HS-5 (cell line): ENCODE measurements at places on chromosomes 16 and 17.

DNA sequence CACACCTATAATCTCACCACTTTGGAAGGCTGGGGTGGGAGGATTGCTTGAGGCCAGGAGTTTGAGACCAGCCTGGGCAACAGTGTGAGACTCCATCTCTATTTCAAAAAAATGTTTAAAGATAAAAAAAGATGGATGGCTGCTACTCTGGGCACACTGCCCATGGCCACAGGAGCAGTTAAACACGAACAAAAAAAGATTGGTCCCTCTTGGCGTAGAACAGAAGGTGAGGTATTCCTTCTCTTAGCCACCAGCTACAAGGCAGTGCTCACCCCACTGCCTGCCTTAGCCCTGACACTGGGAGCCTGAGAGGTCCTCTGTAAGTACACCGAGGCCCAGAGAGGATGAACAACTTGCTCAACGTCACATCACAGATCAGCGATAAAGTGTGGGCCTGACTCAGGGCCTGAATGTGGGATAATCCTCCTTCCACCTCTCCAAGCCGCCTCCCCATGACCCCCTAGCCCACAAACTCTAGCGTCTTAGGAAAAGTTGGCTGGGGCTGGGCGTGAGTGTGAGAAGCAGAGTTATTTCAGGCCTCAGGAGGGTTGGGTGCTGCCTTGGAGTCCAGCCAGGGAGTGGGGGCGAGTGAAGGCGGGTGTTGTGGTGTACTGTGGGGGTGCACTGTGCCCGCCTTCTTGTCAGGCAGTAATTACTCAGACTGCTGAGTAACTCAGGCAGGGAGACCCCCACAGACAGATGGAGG lies 2.3 kb upstream of the DPH1 start:
- no peak for DNase-seq

GRCh38 chr17:70185285-70185684 lies 16.0 kb downstream of the KCNJ2 start:
- DNase-seq: no peak

GRCh38 chr17:70205401-70205800 lies 36.1 kb downstream of the KCNJ2 start:
- DNase-seq: no peak

DNA sequence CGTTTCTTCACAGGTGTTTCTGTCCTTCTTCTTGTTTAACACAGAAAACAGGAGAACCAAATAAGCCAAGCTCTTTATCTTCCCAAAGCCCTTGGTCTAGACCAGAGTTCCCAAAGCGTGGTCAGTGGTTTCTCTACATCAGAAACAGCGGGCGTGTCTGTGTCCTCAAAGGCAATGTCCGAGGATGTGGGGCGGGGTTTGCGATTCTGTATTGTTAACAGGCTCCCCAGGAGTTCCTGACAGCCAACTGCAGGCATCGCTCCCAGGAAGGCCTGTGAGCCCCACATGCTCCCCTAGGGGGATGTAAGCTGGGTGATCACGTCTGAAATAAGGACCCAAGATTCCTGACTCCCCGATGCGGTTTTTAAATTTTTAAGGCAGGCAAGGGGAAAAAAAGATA lies 28.4 kb upstream of the SLC25A19 start:
- no peak for DNase-seq

- DNase-seq: no peak
These were observed 10.8 kb downstream of the RGS9 start for GRCh38 chr17:65147955-65148354.

- no peak for DNase-seq
These were observed 22.1 kb upstream of the OSGIN1 start for GRCh38 chr16:83930730-83931500.

DNA sequence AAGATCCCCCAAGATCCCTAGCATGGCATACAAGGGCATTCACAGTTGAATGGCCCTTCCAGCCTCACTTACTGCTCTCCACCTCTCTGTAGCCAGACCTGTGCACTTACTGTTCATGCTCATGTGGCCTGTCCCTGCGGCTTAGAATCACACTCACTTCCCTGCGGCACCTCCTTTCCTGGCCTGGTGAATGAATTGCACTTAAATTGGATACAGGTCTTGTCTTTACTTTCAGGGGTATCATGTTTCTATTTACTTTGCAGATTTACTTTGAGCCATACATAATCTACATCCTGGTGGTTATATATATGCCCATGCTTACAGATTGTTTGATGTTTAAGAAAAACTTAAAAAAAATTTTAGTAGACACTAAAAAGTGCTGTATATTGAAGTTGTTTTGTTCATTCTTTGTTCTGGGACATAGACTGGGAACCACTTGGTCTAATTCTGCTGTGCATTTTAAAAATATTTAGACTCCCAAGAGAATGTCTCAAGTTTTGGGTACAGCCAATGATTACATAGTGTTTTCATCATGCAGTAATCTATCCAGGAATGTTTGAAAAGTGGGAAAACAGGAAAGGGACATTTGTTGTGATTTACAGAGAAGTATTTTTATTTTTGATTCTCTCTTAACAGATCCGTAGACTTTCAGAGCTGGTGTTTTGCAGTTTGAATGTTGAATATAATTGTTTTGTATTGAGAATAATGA lies 63.9 kb downstream of the NUP88 start:
- DNase-seq: no peak

DNA sequence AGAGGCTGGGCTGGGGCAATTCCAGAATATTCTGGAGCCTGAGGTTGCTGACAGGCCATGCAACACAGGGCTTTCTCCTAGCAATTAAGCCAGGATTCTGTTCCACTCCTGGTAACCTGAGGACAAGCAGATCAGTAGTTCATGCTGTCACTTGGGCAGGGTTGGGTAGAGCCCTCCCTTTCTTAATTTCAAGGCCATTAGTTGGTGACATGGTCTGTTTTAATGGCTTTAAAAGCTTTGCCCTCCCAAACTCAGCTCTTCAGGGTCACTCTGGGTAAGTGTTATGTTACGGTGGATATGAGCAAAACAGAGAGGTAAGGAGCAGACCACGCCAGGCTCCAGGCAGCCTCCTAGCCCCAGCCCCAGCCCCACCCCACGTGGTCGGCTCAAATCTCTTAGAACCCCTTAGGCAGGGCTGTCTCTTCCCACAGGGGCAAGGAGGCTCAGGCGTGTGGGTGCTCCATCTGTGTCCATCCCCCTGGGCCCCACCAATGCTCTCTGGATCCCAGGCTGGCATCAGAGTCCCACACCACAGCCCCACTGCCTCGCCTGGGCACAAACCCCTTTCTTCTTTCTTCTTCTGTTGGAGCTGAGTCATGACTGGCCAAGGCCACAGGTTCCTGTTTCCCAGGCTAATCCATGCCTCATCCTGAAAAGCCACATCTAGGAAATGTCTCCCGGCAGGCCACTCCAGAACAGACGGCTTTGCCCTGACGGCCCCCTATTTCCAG lies 27.5 kb downstream of the CEP295NL start:
- no peak for DNase-seq

GRCh38 chr17:50663812-50664374 lies 29.2 kb downstream of the ABCC3 start:
- no peak for DNase-seq

- no peak for DNase-seq
These were observed 6.3 kb upstream of the GGA2 start for GRCh38 chr16:23516366-23517137.

DNA sequence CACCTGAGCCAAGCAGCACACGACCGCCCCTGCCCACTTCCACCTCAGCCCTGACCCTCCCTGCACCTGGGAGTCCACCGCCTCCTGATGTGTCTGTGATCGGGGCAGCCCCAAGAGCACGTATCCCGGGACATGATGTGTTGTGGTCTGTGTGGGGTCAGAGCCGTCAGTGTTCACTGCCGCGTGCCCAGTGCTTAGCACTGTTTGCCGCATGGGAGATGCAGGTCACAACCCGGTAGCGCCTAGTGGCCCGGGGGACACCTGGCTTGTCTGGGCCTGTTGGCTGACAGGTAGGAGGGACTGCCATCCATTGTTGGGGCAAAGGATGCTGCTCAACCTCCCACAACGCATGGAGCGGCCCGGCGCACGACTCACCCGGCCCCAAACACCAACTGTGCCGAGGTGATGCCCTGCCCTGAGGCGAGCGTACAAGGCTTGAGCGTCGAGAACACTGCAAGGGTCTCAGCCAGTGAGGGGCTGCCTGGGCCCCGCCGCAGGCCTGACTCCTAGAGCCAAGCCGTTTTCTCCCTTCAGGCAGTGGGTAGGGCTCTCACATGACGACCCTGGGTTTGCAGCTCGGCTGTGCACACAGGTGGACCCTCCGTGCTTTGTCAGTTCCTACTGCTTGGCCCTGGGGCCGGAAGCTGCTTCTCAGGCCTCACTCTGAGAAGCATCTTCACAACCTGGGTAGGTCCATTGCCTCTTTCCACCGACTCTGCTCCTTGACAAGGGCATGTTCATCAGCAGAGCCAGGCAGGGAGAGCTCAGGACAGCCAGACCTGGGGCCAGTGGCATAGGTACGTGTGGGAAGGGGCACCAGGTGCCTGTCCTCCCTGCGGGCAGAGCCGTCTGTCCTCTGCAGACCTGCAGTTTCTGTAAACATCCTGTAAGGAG lies 5.9 kb upstream of the C16orf95 start:
- no peak for DNase-seq

DNA sequence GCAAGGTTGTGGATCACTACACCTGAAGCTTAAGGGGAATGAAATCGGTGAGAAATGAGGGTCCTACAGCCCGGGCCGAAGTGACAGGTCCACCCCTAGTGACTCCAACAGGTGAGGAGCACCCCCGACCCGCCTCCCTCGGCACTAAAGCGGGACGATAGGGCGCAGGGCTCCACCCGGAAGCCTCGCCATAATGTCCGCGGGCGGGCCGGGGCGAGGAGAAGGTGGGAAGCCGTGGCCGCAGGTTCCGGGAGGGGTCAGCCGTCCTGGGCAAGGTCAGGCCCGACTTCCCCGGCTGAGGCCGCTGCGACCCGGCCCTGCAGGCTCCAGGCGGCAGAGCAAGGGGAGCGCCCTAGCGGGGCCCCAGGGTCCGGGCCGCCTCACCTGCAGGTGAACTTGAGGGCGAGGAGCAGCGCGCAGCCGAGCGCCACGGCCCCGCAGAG lies 543 bp downstream of the TXNDC11 start:
- no peak for DNase-seq

DNA sequence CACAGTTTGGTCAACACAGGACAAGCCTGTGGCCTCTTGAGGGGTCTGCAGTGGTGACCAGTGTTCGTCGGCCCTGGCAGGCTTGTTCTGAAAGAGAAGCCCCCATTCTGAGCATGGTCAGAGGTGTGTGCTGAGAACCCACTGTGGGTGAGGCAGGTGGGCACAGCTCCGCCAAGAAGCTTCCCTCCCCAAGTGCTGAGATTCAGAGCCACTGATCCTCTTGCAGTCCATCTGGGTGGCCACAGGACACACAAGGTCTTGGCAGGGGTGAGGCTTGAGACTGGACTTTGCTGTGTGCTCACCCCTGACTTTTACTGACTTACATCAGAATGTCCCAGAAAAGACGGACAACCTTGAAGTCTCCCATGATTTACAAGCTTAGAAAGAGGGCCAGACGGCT lies 18.7 kb downstream of the MPRIP start:
- DNase-seq: no peak
